ENCODE measurements at places on chromosomes 12 and 14.
A peak's percentile ranks its signal among the peaks of the same experiment; 100 is the strongest.

DNA sequence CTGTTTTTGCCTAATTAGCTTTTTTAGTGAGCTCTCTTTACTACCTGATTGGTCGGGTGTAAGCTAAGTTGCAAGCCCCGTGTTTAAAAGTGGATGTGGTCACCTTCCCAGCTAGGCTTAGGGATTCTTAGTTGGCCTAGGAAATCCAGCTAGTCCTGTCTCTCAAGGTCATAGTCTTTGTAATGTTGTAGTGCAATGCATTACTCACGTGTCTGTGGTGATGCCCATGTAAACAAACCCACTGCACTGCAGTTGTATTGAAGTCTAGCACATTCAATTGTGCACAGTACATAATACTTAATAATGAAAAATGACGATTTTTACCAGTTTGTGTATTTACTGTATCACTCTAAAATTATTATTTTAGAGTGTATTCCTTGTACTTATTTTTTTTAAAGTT is 335.5 kb downstream of the NUAK1 start:
- peak; percentile 27 for DNase-seq

DNA sequence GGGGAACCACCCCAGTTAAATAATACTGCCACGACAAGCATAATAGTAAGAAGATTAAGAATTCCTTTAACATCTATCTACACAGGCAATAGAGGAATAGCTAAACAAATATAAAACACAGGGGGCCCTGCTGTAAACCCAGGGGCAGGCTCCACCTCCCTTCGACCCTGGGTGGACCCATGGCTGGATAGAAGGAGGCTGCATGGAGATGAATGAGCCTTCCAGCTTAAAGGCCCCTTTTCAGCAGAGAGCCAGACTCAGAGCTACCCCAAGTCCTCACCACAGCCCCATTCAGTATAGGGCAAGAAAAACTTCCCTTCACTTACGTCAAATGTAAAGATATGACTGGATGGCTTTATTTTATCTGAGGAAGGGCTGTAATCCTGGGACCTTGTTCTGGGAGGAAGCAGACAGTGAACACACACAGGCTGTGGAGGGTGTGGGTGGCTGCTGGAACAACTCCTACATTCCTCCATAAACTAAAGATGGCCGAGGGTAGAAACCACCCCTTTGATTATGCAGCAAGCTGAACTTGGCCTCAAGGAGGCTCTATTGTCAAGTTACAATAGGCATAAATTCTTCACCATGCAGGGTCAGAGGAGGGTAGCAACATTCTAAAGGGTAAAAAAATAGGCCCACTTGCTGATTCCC is 30.4 kb downstream of the NUAK1 start:
- peak; percentile 72 for DNase-seq

DNA sequence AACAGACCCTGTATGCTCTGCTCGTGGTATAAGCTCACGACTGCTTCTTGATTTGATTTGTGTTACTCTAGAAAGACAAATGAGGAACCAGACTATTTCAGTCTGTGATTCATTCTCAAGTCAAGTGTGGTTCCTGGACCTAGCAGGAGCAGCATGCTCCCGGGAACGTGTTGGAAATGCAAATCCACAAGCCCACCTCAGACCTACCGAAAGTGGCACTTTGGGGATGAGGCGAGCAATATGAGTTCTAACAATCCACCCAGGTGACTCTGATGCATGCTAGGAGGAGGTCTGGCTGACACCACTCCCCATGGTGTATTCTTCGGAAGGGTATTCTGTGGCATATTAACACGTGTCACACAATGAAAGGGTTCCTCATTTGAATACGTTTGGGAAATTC is 59.5 kb upstream of the TMX1 start:
- no peak for DNase-seq

GRCh38 chr12:71321130-71321529 is 118.5 kb upstream of the LGR5 start:
- DNase-seq = no peak

DNA sequence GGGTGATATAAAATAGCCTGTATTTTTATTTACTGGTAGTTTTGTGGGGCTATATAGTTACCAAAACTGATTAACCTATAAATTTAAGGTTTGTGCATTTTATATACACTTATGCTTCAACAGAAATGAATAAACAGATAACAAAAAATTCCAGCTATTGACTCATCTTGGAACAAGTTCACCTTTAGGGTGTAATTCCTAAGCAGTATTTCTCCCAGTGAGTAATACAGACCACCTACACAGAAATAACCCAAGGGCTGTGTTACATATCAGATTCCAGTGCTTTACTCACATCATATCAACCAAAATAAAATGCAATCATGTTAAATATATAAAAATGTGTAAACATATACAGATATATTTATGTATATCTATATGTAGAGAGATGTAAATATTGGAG is 345.6 kb downstream of the ADAMTS20 start:
- DNase-seq = peak; percentile 63

DNA sequence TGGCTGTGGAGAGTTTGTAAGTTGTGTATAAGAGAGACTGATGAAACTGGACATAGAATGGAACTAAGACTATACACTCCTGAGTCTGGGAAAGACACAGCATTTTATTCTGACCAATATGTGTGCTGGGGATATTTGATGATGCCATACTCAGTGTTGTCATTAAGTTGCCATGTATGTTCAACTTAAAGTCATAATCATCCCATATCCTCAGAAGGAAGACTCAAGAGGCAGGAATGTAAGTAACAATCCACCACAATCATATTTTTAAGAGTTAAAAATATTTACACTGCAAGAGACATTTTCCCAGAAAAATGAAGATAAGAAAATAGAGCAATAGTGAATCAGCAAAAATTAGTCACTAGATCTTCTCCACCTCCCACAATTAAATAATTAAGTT is 120.1 kb downstream of the MDGA2 start:
- no peak for DNase-seq

- DNase-seq = no peak
Measured at GRCh38 chr12:46458500-46459102, 86.0 kb upstream of the SLC38A2 start.

GRCh38 chr12:15417691-15418090 is 95.4 kb downstream of the PTPRO start:
- no peak for DNase-seq

DNA sequence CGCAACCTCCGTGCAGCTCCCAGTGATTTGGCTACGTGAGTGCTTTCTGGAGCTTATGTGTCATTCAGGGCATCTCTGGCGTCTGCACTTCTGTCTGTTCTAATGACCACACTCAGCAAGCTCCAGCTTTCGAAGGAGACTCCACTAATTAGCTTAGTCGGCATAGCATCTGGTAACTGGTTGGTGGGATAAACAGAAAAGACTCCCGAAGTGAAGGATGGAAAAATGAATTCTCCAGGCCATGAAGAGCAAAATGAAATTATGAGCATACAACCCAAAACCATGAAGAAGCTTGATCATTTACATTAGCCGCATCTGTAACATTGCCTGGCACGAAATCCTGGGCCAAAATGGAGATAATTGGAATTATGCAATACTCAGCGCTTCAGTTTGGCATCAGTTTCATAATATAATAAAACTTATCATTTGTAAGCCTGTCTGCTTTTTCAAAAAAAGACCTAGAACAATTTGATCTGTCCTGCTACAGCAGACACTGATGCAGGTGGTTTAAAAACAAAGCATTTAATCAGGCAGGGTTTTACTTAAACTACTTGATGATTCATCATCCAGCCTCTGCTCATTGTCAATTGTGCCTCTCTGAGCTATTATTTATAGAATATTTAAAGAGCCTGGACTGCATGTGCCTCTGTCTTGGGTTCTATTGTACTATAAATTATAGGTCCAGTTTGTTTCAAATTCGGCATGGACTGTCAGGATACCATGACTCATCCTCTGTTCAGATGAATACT is 87.4 kb downstream of the SYT1 start:
- DNase-seq = no peak

GRCh38 chr12:25052196-25052913 is 103.5 kb upstream of the BCAT1 start:
- no peak for DNase-seq

GRCh38 chr12:51666696-51667095 is 75.7 kb downstream of the SCN8A start:
- DNase-seq = no peak

DNA sequence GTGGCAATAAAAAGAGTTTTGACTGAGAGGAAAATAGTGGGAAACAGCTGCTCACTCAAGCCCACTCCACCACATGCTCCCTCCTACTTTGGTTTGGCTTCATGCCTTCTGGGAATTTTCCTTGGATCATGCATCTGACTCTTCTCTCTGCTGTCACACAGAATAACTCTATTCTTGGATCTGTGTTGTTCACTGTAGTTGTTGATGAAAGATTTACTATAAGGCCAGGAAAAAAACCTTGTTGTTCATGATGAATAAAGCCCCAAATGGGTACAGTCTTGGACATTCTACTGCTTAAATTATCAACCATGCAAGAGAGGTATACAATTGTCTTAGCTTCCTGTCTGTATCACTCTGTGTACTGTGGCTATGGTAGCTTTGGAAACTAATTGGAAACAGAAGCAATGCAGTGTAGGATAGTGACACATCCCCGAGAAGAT is 70.5 kb downstream of the TMX1 start:
- peak; percentile 80 for DNase-seq

- no peak for DNase-seq
Measured at GRCh38 chr12:82438356-82438755, 80.0 kb downstream of the METTL25 start.

DNA sequence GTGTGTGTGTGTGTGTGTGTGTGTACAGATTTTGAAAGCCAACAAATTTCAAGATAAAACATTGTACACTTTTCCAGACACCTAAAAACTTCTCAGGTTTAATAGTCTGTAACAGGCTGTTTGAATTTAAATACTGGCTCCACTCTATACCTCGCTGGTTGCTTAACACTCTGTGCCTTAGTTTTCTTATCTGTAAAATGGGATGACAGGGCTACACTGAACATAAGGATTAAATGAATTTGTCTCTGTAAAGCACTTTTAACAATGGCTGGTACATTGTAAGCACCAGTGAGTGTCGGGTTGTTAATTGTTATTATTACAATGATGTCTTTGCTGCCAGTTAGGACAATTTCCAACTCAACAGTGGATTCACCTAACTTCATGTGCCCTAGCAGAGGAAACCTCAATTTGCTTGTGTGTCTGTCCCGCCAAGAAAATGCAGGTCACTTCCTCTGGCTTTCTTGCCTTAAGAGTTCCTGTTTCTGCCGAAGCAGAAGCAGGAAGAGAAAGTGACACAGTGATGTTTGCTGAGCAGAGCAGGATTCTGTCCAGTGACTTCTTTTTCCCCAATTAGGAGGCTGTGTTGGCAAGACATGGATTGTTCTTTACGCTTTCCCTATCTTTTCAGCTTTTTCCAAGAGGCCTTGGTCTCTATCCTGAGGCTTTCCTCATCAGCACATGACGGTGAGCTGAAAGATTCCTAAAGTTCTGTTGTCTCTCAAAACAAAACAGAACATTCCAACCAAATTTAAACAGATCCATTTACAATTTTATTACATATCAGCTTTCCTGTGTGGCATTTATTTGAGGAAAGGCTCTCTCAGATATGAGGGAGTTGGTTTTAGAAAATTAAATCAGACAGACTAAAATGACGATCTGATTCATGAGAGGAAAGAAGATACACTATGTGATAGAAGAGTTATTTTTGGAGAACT is 154.1 kb upstream of the ATP2B1 start:
- no peak for DNase-seq

- no peak for DNase-seq
Measured at GRCh38 chr14:104126753-104127152, 11.6 kb upstream of the KIF26A start.

DNA sequence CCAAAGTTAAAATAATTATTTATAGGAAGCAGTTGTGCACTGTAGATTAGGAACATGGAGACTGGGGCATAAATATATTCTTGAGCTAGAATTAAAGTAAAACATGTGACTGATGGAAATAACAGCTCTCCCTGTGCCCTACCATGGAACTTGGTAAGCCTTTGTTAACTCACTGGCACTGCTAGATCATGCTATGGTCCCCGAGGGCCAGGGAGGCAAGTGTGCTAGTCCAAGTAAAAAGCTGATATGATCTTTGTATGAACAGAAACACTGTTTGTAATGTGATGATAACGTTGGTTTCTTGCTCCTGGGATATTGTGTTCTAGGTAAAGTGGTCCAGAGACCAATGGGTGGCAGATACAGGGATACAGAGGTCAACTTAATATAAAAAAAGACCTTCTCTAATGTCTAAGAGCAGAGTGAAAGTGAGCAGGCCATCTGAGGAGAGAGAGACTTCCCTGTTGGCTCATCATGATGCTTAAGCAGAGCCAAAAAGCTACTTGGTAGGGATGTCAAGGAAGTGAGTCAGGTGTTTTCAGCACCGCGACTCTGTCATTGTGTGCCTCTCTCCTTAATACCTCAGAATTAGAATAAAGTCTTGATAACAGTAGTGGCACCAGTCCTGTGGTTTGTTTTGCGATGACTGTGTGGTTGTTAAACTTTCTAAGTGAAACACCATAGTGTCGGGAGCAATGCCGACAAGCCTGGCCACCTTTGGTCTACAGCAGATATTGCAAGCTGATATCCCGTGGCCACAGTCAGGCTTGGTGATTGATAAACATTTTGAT is 27.6 kb downstream of the BICD1 start:
- DNase-seq = peak; percentile 88

DNA sequence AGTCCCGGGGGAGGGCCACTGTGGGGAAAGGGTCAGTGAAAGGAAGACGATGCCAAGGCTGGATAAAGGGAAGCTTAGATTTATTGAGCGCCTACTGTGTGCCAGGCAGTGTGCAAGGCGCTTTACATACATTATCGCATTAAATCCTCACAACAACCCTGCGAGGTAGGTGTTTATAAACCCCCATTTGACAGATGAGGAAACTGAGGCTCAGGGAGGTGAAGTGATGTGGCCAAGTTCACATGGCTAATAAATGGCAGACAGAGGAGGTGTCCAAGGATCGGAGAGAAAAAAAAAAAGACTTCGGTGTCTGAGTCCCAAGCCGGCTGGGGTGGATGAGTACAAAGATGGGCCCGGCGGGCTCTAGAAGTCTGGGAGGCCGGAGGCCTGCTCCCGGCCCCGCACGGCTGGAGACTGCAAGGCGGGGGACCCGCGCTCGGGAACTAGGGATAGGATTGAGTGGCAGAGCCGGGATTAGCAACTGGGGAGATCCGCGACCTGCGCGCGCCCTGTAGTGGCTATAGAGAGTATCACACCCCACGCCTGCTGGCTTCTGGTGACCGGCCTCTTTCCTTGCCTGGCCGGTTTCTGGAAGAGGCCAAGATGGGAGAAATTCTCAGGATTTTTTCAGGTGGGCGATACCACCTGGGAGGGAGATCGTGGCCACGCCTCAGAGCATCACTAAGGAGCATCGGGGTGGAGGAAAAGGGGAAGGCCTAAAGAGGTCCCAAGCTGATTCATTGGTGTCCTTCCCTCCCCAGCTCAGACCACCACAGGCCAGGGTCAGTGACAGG is 3.9 kb downstream of the DDN start:
- DNase-seq = peak; percentile 93

- no peak for DNase-seq
Measured at GRCh38 chr14:65926935-65927700, 514.6 kb downstream of the FUT8 start.

- DNase-seq = no peak
Measured at GRCh38 chr12:15355766-15356165, 33.5 kb downstream of the PTPRO start.
